ENCODE measurements at places on chromosomes 16 and 17.
A peak's percentile ranks its signal among the peaks of the same experiment; 100 is the strongest.

- no peak for DNase-seq
Measured at GRCh38 chr17:21171970-21172510, 41.9 kb downstream of the TMEM11 start.

DNA sequence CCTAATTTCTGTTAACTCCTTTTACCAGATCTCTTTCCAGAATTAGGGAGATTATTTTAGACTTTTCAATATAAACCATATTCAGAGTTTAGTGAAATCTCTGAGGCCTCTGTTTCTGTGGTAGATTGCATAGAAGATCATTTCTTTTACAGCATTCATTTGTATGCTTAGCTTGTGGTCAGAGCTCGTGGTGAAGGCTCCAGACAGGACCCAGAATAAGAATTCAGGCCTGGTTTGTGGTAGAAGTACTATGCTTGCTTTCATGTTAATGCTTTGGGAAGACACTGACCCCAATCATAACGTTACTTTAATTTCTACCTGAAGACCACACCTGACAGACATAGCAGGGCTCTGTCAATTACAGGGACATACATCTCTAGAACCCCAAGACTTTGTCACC is 258.1 kb downstream of the FTO start:
- no peak for DNase-seq

DNA sequence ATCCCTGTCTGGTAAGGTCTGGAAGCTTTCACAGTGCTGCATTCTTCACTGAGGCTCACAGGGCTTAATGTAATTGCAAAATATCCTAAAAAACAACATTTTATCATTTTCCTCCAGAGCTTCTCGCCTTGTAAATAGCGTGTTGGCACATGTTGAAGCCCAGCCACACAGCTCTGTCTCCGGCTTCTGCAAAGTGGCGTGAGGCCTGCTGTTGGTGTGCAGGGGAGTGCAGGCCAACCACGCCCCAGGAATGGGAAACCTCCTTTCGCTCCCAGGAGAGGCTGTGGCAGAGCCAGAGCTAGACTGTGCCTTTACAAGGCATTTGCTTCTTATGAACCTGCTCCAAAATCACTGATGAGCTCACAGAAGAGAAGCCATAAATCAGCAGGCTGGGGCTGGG is 248.2 kb upstream of the MAF start:
- DNase-seq: no peak

DNA sequence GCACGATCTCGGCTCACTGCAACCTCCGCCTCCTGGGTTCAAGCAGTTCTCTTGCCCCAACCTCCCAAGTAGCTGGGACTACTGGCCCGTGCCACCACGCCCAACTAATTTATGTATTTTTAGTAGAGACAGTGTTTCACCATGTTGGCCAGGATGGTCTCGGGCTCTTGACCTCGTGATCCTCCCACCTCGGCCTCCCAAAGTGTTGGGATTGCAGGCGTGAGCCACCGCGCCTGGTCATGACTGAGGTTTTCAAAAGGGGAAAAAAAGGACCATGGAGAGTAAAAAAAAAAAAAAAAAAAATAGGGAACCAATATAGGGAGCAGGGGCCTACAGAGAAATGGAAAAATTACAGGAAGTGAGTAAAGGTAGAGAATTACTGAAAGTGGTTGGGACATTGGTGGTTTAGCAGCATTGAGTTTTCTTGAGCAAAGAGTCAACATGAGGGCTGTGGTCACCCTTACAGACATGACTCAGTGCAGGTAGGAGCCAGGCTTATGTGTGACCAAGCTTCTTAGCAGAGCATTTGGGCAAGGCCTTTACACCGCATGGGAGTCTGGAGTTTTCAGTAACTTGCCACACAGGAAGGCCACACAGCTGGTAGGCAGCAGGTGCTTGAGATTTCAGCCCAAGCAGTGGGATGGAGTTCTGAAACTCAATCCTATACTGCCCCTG is 447.3 kb downstream of the HS3ST3B1 start:
- DNase-seq: peak; percentile 26

GRCh38 chr17:2013994-2014317 is 11.2 kb downstream of the RTN4RL1 start:
- no peak for DNase-seq

GRCh38 chr17:40326832-40327199 is 17.8 kb downstream of the RARA start:
- DNase-seq: no peak

DNA sequence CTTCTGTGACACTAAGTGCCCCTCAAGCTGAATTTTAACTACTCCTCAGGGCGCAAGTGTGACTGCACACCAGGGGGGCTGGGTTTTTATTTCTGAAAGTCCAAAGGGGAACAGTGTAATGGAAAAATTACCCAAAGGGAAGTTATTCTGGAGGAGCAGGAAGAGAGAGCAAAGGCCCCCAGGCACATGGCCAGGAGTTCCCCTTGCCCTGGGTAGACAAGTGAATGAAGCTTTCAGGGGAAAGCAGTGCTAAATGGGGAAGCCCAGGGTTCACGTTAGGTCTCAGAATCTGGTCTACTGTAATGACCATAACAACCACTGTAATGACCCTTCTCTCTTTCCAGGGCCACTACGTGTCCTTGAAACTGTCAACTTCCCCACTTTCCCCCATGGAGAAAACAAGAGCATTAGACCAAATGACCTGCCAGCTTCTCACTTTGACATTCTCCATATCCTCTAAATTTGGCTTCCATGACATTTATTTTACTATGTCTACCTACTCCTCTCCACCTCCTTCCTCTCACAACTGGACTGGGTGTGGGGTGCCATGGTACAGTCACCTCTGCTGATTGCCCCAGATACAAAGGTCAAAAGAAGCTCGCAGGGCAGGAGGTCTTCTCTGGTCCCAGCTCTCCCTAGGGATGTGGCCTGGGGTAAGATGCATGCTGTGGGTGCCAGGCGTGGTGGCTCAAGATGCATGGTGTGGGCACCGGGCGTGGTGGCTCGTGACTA is 34.1 kb upstream of the MMP2 start:
- DNase-seq: no peak

DNA sequence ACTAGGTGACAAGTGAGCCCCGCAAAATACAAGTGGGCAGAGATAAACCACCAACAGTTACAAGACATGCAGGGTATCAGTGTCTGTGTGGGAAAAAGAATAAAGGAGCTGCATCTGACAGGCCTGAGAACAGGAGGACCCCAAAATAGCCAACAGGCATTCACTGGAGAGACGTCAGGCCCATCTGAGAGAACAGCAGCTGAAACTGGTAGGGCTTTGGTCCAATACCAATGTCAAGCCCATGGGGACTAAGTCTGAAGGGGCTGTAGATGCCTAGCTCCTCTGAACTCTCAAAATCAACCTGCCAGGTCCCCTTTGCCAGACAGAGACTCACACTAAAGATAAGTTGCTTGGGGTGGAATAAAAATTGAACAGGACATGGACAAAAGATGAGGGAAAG is 30.5 kb upstream of the TANC2 start:
- no peak for DNase-seq

- no peak for DNase-seq
Measured at GRCh38 chr16:85042167-85042526, 14.6 kb downstream of the KIAA0513 start.

DNA sequence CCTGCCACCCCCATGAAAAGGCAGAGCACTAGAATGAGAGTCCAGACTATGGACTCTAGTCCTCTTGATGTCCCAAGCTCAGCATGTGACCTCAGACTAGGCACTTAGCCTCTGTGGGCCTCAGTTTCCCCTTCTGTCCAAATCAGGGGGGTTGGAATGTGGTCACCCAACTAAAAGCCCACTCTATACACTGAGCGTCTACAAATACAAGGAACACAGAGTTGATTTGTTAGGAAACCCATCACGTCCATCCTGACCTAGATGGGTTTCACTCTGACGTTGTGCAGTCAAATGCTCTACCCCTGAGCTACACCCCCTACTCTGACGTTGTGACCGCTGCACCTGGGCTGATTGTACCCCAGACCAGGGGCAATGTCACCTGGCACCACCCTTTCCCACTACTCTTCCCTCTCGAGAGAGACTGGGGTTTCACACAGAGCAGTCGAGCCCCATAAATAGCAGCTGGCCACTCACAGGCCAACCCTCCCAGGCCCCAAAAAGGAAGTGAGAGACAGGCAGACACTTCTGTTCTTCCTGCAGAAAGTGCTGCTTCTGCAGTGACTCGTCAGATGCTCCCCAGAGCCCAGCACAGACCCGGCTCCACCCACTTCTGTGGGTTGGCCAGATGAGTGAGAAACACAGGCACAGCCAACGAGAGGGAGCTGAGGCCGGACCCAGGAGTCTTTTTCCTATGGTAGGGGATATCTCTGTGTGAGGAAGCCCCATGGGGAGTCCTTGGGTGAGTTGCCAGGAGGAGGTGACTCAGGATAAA is 16.1 kb upstream of the TNFRSF13B start:
- DNase-seq: peak; percentile 74

- DNase-seq: no peak
Measured at GRCh38 chr17:63929860-63930766, 2.0 kb downstream of the CD79B start.

GRCh38 chr16:61050547-61050946 is 985.7 kb downstream of the CDH8 start:
- DNase-seq: no peak

DNA sequence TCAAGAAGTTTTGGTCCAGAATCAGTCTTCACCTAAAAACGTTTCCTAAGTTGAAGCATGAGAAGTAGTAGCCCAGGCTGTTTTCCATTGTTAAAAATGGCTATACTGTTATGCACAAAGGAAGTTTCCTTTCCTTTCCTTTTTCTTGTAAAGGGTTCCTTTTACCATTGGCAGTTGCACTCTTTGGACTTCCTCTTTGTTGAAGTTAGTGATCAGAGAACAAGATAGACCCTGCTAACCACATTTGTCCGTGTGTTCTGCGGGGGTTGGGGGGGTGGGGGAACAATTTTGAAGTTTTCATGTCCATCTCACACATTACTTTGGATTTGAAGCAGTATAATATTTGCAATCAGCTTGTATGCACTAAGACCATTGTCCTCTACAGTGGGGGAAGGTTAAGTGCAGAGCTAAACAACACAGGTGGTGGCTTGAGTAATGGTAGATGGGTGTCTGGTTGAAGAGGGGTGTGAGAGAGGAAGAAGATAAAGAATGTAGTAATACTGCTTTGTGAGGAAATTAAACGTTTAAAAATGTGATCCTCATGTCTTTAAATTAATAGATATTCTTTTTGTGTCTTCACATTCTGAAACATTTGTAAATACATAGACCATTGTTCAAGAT is 1.4 kb downstream of the LPCAT2 start:
- no peak for DNase-seq

DNA sequence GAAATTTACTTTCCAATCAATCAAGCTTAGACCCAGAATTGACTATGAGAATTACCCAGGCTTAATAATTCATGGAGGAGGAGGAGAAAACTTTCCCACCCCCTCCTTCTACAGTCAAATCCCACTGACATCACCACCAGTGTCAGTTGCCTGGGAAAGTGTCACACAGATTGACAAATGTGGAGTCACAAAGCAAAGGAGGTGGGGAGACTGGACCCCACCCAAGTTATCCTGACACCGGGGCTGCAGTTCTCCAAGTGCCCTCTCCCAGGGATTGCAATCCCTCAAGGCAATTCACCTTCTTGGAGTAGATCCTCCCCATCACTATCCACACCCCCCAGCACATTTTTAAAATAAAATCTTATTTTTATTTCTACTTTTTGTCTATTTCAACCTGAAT is 100.2 kb upstream of the CDH11 start:
- DNase-seq: no peak

GRCh38 chr16:68291227-68291626 is 19.5 kb downstream of the SLC7A6OS start:
- no peak for DNase-seq

DNA sequence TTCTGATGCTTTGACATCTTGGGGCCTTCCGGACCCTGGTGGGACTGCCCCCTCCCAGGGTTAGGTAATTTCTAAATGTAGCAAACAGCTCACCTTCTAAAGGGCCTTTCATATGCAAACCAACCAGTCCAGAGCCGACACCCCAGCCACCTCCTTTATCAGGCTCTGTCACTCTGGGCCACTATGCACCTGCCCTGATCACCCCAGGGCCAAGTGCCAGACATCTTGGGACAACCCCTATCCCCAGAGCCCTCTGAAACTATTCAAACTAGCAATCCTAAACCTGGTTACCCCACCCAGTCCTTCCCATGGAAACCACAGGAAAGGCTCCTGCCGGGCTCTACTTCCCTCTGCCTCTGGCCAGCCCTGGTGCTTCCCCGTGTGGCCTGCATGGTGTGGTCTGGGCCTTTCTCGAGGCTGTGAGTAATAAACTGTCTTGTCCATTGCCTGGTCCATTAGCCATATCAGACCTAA is 91.2 kb upstream of the TNRC6C start:
- no peak for DNase-seq

GRCh38 chr17:4951486-4951885 is 567 bp downstream of the ENO3 start:
- DNase-seq: no peak

DNA sequence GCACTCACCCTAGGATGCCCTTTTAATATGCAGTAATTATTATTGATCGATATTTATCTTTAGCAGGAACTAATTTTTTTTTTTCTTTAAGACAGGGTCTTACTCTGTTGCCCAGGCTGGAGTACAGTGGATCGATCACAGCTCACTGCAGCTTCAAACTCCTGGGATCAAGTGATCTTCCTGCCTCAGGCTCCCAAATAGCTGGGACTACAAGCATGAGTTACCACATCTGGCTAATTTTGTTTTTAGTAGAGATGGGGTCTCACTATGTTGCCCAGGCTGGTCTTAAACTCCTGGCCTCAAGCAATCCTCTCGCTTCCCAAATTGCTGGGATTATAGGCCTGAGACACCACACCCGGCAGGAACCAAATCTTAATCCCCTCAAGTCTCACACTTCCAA is 29.3 kb downstream of the KIAA0753 start:
- no peak for DNase-seq

GRCh38 chr17:67435122-67435521 is 58.0 kb downstream of the PITPNC1 start:
- DNase-seq: peak; percentile 62

DNA sequence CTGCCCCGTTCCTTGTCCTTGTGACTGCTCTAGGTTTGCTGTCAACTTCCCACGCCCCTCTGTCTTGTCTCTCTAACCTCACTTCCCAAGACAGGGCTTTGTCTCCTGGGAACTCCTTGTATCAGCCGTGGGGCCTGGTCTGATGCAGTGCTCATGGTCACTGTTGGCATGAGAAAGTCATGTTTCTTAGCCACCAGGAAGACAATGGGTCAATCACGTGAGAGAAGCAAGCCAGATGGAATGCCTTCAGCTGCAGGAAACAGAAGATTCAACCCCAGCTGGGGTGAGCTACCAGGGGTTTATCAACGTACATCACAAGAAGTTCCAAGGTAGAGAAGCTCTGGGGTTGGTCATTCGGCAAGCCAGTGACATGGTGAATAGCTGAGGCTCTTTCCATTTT is 116.6 kb downstream of the IRF8 start:
- DNase-seq: no peak

DNA sequence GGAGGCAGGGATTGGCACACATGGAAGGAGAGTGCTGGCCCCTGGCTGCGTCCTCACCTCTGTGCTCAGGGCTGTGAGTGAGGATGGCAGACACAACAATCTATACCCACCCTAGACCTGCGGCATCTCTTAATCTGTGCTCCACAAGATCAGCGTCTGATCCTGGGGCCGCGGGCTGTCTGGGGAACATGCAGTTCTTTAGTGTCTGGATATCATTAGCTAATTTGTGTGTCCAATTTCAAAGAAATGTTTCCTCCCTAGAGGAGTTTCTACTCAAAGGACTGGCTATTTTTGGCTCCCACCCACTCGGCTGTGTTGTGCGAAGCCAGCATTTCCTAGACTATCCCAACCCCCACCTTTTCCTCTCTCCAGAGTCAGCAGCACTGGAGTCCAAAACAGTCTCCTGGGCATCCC is 93.8 kb downstream of the GRIN2A start:
- no peak for DNase-seq

- peak; percentile 35 for DNase-seq
Measured at GRCh38 chr17:50816771-50817751, 18.3 kb upstream of the WFIKKN2 start.

GRCh38 chr16:30358990-30359870 is 4.1 kb upstream of the CD2BP2 start:
- DNase-seq: no peak

Data from stimulated activated CD4-positive, alpha-beta T cell treated with anti-CD3 and anti-CD28 coated beads, Interleukin-1b, Interleukin-23, amount 100 ng/mL, for 48 hours (primary cell).